ENCODE measurements at places on chromosomes 7 and 10.

- peak; percentile 32 for DNase-seq
Measured at GRCh38 chr7:18653381-18654155, 158.0 kb downstream of the HDAC9 start.

GRCh38 chr10:107474650-107475049, 310.1 kb upstream of the SORCS1 start:
- DNase-seq = no peak

DNA sequence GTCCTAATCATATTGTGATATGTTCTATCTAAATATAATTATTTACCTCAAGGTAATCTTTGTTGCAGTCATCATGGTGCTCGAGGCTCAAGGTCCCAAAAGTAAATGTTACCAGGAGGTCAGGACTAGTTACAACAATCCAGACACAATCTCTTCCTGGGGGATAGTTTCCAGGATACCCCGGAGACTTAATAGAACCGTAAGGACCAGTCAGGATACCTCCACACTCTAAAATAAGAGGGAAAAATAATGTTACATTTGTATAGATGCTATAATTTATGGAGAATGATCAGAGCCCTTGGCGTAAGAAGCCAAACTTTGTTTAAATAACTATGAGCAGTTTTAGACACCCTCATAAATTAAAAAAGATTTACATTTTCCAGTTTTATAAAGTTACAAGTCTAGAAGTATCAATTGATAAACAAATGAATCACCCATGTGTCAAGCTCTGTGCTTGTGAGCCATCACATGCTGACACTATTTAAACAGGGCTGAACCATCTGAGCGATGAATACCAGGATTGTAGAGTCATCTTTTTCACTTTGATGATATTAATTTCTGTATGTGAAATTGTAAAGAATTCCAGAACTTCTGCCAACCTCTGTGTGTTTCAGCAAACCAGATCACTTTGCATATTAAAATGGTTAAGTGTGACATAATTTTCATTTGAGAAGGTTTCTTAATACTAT, 41.3 kb downstream of the CUBN start:
- DNase-seq = peak; percentile 81

DNA sequence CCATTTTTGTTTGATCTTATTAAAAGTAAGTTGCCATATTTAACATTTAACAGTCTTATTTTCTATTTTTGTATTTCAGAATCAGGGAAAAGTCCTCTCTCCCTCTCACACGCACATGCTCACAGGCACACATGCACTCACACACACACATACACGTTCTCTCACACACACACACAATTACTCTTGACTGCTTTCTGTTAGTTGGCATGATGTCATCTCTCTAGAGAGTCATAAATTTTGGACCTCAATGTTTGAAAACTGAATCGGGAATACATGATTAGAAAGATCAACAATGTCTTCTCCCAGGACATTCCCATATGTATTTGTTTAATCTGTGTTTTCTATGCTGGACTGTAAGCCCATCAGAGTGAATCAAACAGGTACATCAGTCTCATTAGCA, 165.7 kb upstream of the AHR start:
- peak; percentile 39 for DNase-seq

DNA sequence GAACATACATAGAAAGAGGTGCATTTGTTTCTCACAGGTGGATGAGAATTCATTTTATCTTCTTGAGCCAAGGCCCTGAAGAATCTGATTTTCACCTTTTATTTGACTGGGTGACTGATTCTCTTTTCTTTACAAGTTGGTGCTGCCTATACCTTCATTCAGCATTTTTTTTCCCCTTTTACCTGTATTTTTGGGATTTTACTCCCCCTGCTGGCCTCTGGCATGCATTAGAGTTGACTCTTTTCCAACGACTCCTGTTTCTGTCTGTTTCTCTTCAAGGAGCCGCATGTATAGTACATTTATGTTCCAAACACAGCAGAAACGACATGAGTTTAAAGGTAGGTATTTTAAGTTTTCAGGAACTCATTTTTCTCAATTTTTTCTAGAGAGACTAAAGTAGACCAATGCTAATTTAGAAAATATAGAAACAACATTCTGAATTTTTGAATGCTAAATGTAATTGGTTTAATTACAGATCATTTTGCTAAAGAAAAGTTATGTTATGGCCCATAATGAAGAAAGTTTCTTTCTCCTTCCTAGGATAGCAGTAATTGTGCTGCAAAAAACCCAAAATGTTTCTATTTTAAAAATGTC, 149.8 kb upstream of the HDAC9 start:
- peak; percentile 36 for DNase-seq
